ENCODE measurements at places on chromosomes 6 and 20.

DNA sequence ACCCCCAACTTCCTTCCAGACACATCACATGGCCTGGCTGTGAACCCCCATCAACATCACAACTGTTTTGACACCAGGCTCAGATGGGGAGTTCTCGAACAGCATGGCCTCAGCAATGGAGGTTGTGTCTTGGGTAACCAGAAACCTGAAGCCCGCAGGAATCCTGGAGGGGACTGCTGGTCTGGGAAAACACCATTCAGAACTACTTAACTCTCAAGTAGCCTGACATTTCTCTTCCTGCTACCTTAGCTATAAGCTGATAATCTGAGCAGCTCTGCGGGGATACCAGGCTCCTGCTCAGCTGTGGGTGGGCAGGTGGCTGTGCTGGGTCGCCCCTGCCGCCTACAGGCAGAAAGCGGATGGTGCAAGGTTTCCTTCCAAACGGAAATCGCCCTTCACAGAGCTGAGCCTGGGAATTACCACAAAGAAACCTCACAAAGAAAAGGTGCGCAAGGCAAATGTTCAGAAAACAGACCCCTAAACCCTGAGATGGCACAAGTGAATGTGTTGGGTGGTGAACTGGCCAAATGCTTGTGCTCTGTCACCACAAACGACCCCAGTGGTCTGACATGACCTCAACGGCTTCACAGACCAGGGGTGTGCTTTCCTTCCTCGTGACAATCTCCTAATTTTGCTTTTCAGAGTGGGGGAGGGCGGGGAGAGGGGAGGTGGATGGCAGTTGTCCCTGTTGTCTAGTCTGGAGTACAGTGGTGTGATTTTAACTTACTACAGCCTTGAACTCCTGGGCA is 29.5 kb downstream of the SNX5 start:
- no peak for DNase-seq

GRCh38 chr6:90973188-90973587 is 386.3 kb upstream of the MAP3K7 start:
- DNase-seq: no peak

DNA sequence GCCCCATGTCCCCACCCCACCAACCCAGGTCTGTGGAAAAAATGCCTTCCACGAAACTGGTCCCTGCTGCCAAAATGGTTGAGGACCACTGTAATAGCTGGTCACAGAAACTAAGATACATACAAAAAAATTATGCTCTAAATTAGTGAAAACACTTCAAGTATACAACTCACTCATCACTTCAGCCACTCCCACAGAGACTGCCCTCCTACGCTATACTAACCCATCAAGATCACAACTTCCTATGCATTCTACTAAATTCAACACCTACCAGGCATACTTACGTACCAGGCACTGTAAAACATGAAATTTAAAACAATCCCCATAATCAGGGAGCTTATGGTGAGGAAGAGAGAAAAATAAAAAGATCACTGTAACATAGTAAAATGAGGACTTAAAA is 22.9 kb downstream of the RUNX2 start:
- no peak for DNase-seq

DNA sequence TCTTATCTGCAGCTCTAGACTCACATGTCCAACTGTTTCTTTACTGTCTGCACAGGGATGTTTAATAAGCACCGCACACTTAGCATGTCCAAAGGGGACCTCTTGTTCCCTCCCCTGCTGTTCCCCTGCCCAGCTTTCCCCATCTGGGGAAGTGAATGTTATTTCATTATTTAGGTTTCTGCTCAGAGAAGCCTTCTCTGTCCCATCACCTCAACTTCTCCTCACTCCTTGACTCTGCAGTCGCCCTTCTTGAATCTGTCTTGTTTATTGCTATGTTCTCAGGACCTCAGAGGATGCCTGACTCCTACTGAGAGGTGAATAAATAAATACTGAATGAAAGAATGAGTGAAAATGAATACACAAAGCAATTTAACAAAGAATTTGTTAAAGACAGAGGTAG is 121.0 kb downstream of the SASH1 start:
- DNase-seq: no peak

GRCh38 chr6:146335336-146335735 is 208.3 kb upstream of the RAB32 start:
- DNase-seq: no peak

- DNase-seq: no peak
Observed at GRCh38 chr20:59145247-59145923, 18.2 kb upstream of the ZNF831 start.

All from GM12864 (cell line).